Sigmoid colon (tissue), 7 donors: ENCODE measurements at places on chromosomes 6 and 20.
A peak's percentile ranks its signal among the peaks of the same experiment; 100 is the strongest.

DNA sequence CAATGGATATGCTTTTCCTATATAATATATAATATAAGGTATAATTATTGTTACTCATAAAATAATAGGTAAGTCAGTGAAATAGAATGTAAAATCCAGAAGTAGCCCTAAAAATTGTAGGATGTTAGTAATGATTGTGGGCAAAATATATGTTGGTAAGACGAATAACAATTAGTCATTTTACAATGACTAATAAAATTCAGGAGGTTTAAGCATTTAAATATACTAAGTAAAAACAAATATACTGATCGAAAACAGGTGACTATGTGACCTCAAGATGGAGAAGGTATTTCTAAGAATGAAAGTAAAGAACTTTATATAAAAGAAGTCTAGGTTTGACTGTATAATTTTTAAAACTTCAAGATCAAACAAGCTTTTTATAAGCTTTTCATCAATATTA lies 28.9 kb downstream of the FUCA2 start:
- no peak for DNase-seq

DNA sequence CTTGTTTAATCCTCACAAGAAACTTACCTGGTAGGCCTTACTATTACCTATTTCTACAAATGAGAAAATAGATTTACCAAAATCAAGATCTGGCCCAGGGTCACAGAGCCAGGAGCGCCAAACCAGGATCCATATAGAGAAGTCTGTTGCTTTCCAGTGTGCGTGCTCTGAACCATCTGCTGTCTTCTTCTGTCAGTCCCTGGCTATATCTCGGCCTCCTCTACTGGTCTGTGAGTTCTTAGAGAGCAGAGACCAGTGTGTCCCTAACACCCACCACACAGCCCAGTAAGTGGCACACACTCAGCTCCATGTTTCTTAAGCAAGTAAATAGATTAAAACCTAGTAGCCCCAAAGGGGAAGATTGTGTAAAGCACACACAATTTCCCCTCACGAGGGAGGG lies 18.9 kb upstream of the ENPP5 start:
- DNase-seq = no peak

DNA sequence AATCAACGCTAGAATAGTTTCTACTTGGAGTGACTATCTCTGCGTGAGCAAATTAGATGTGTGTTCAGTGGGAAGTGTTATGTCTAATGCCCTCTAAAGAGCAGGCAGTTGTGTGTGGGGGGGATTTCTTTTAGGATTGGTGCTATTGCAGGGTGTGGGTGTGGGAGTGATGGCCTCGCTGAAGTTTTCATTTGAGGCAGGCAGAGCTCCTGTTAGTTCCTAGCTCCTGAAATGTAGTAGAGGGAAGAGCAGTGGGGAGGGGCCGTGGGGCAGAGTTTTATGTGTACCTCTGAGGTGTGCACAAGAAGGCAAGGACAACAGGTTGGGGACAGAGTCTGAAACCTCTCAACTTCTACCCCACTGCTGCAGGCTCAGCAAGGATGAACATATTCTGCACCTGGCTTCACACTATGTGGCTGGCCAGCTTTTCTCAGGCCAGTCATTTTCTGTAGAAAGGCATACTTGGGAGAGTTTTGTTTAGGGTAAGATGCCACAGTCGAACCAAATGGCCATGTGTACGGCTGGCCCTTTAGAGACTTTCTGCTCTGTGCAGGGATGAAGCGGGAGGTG lies 229.2 kb upstream of the SUPT3H start:
- DNase-seq = no peak

GRCh38 chr6:156781861-156782631 lies 4.9 kb downstream of the ARID1B start:
- DNase-seq = no peak

DNA sequence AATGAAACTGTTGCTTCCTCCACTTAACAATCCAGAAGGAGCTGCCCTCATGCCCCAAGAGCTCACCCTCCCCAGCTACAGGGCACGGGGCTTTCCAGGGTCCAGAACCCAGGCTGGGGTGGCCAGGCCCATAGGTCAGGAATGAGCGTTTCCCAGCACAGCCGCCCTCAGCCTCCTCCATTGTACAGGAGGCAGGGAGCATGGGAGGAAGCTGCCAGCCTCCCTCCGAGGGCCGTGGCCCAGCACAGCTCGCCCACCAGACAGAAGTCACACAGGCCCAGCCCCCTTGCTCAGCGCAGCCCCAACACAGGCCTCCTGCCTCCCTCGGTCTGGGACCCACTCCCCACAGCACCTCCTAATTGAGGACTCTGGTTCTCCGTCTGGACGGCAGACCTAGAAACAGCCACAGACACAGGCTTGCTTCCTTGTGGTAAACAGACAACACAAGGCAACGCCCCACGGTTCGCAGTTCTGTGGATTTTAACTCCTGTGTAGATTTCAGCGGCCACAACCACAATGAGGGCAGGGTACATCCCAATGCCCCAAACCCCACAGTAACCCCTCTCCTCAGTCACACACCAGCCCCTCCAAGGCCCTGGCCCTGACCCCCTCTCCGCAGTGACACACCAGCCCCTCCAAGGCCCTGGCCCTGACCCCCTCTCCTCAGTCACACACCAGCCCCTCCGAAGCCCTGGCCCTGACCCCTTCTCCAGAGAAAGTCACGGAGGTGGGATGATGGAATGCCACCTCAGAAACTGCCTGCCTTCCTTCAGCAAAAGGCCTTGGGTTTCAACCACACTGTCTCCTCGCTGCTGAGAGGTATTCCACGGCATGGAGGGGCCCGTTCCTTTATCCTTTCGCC lies 173.5 kb downstream of the DLL1 start:
- DNase-seq = peak; percentile 34

DNA sequence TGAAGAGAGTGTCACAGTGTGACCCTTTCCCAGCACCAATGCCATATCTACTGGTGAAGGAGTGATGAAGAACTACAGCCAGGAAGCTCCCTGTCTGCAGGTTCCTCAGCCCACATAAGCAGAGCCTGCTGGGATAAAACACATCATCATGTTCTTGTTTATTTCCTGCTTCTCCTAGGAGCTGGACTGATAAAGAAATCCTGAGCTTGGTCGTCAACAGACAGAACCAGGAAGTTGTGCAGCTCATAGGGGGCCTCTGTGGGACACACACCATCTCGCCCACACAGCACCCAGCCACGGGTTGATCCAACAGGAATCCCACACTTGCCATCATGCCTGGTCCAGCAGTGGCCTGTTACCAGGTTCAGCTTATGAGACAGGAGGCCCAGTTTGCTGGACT lies 2.8 kb upstream of the CSTL1 start:
- no peak for DNase-seq

DNA sequence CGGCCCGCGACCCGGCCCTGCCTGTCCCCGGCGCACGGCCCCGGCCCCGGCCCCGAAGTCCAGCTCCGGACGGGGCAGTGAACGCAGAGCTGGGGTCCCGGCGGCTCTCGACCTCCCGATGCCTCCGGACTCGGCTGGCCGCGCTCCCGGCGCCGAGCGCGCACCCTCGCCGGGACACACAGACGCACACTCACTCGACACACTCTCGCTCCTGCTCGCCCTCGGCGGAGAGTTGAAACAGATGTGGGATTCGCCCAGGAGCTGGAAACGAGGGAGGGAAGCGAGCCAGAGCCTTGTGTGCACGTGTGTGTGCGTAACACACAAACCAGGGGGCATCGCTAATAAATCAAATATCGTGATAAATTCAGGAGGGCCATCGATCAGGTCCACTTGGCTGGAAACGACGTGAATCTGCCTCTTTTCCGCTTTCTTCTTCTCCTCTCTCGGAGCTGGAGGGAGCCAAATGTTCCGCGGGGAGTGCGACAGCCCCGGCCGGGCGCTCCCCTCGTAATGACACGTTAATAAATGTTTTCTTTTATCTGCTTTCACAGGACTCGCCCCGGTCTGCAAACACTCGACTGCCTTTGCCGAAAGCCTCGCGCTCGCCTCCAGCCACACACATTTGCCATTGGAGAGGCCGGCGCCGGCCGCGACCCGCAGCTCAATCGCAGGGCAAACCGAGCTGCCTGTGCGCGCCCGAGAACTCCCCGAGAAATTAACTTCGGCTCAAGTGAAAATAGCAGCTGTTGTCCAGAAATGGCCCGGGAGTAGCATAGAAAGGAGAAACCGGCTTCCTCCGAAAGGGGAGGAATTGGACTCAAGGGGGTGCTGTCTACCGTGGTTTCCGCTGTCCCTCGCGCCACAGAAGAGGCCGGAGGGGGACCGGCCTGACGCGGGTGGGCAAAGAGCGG lies 828 bp upstream of the SULF2 start:
- peak; percentile 87 for DNase-seq

DNA sequence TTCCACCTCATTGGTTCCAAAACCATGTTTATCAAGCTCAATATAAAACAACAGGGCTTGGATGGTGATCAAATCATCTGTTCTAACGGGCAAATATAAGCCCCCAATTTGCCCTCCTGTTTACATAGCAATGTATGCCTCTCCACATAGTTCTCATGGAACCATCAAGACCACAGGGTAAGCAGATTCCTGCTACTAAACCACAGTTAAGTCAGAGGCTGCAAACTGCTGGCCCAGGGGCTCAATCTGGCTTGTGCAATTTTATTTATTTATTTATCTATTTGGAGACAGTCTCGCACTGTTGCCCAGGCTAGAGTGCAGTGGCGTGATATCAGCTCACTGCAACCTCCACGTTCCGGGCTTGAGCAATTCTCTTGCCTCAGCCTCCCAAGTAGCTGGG lies 18.9 kb upstream of the MTHFD1L start:
- no peak for DNase-seq

DNA sequence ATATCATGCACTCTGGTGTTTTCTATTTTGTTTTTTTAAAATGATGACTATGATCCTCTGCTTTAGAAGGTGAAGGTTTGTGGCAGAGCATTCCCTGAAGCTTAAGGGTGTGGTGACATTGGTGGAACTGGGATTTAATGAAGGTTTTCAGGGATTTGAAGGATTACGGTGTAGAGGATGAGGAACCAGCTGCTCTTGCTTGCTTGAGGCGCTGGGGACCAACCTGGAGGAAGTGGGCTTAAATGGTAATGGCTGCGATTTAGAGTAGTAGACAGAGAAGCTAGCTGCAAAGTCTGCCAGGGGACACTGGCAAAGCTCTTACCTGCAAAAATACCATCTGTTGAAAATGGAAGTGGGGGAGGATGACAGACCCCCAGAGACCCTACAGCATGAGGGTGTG lies 241.8 kb downstream of the CLIC5 start:
- no peak for DNase-seq

GRCh38 chr6:130946076-130946475 lies 117.0 kb downstream of the EPB41L2 start:
- DNase-seq = no peak
